ENCODE measurements at places on chromosomes 6 and 20. TPM values are rescaled to one million over a fixed set of nuclear protein-coding genes. Genes with fewer than 3 reads are reported as not detected.

COL12A1 gene
- 26.5 TPM for total RNA-seq

MUC21 gene
- total RNA-seq = 8.5 TPM

GSTA4 gene
- total RNA-seq = 49.1 TPM

DNA sequence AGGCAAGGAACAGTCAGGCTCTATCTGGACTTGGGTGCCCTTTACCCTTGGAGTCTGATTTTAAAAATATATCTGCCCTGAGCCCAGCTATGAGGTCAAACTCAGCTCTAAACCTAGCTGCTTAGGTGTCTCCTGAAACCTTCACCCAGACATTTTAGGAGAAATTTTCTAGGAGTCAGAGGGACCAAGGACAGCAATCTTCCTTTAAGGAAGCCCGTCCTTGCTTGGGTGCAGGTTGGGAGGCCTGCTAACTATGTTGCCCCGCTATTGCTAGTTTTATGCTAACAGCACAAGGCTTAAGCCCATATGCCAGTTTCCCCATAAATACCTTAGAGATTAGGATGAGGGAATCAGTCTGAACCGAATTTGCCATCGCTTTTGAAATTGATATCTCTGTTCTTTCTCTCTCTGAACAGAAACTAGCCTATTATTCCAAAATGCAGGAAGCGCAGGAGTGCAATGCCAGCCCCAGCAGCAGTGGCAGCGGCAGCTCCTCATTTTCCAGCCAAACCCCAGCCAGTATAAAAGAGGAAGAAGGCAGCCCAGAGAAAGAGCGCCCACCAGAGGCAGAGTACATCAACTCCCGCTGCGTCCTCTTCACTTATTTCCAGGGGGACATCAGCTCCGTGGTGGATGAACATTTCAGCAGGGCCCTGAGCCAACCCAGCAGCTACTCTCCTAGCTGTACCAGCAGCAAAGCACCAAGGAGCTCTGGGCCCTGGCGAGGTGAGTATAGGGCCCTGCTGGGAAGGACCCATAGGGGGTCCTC lies 2.6 kb downstream of the VGLL2 start:
- peaks cover 17% of the 10 kb centered on the region for H3K4me1 ChIP-seq
- no peak overlapping the region for H3K4me3 ChIP-seq
- no peaks in the 10 kb centered on the region for H3K36me3 ChIP-seq
- H3K27ac ChIP-seq = no peak overlapping the region

GRCh38 chr6:36800223-36801076 lies 38.8 kb downstream of the CPNE5 start:
- DNase-seq = no peak
- H3K27me3 ChIP-seq = no peaks in the 10 kb centered on the region
- H3K27ac ChIP-seq = no peak overlapping the region
- no peaks in the 10 kb centered on the region for H3K4me1 ChIP-seq

- H3K27ac ChIP-seq = no peak overlapping the region
- DNase-seq = no peak
These were observed 496.0 kb upstream of the ADGRB3 start for GRCh38 chr6:68139130-68139529.

GRCh38 chr6:6125495-6125894 lies 118.8 kb upstream of the NRN1 start:
- H3K27me3 ChIP-seq = no peaks in the 10 kb centered on the region
- no peaks in the 10 kb centered on the region for H3K36me3 ChIP-seq
- H3K4me3 ChIP-seq = no peak overlapping the region
- H3K4me1 ChIP-seq = no peaks in the 10 kb centered on the region
- no peak for DNase-seq

DNA sequence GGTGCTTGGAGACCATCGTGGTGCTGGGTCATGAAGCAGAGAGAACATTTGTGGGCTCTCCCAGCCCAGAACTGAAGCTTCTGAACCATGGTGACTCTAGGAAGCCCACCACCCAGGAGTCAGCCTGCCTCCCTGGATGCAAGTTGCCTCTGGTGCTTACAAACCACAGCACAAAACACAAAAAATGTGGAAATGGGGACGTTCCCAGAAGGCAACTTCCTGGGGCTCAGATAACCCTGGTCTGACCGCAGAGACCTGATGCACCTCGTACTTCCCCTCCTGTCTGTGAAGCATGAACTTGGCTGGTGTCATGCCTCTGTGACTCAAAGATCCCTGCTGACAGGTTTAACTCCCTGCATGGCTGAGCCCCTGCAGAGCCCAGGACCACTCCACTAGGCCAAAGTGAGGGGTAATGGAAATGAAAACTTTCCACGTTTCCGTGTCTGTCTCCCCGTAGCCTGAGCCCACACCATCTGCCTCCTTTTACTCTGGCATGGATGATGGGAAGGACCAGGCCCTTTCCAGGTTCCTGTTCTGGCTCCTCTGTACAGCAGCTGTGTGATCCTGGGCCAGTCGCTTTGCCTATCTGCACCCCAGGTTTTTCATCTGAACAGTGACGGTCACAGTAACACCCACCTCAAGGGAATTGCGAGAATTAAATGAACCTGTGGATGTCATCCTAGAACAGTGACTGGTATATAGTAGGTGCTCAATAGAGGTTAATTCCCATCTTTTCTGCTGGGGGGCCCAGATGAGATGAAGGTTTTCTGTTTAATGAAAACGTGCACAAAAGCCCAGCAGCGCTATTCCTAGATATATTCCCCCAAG lies 57.7 kb downstream of the PPP1R16B start:
- H3K4me3 ChIP-seq = no peak overlapping the region
- no peak overlapping the region for H3K27ac ChIP-seq
- H3K36me3 ChIP-seq = no peaks in the 10 kb centered on the region
- H3K27me3 ChIP-seq = no peaks in the 10 kb centered on the region

DNA sequence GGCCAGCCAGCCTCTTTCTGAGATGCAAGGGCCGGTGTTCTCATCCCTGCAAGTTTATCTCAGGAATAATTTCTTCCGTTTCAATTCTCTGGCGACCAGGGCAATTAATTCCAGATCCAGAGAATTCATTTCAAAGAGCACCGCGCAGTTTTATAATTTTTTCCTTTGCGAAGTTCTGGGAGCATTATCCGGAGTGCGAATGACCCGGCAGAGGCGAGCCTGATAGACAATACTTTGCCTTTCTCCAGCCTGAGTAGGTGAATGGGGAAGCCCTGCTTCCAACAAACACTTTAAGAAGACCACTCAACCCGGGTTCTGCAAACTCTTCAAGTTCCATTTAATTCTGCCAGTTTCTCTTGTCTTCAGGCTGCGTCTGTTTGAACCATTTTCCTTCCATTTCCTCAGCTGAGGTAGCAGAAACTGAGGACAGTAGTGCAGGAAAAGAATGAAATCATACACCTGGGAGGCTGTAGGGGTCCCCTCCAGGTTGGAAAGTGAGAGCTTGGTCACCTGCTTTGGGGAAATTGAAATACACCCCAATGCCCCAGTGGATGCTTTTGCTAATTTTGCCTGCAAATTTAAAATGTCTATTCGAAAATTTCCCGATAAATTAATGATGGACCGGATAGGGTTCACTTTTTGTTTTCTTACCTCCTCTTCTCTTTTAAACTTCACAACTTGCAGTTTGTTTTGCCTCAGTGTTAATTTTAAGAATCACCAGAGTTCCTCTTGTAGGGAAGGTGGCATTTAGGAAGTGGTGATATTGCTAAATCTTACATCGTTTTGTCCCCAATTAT lies 1.1 kb downstream of the VGLL2 start:
- H3K4me1 ChIP-seq = peaks cover 20% of the 10 kb centered on the region
- peaks cover 99% of the 10 kb centered on the region for H3K27me3 ChIP-seq
- no peak for DNase-seq
- no peak overlapping the region for H3K4me3 ChIP-seq

- no peak overlapping the region for H3K27ac ChIP-seq
- no peaks in the 10 kb centered on the region for H3K4me1 ChIP-seq
- peaks cover 5% of the 10 kb centered on the region for H3K27me3 ChIP-seq
- DNase-seq = no peak
- no peak overlapping the region for H3K4me3 ChIP-seq
- H3K36me3 ChIP-seq = no peaks in the 10 kb centered on the region
These were observed 9.4 kb downstream of the COL19A1 start for GRCh38 chr6:69875715-69876114.

GRCh38 chr20:37643400-37643799 lies 50.4 kb upstream of the CTNNBL1 start:
- H3K36me3 ChIP-seq = no peaks in the 10 kb centered on the region
- no peak for DNase-seq
- peaks cover 41% of the 10 kb centered on the region for H3K27me3 ChIP-seq
- H3K27ac ChIP-seq = no peak overlapping the region

- no peak overlapping the region for H3K4me3 ChIP-seq
- peaks cover 14% of the 10 kb centered on the region for H3K4me1 ChIP-seq
- H3K27me3 ChIP-seq = no peaks in the 10 kb centered on the region
- DNase-seq = no peak
- no peaks in the 10 kb centered on the region for H3K36me3 ChIP-seq
These were observed 43.3 kb downstream of the TGM2 start for GRCh38 chr20:38121741-38122140.

DNA sequence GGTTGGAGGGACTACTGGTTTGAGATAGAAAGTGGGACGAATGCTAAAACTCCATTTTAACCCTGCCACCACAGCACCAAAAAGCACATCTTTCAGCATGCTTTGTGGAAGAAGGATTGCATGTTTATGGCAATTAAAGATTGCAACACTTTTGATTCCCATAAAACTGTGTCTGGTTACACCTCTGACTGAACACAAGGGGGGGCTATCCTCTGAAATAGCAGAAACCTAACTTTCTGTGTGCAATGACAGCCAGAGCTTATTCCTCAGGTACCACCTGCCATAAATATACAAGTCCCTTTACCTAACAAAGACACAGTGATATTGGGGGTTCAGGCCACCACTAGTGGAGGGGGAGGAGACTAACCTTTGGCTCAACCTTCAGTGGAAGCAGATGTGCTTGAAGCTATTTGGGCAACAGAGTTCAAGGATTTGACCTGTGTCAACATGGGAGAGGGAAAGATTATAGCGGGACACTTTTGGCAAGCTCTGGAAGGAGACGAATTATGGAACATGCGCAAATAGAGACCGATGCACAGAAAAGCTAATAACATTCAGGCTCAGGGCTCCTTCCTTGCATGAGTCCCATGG lies 9.6 kb upstream of the PLG start:
- H3K27ac ChIP-seq = no peak overlapping the region
- H3K36me3 ChIP-seq = no peaks in the 10 kb centered on the region
- H3K4me3 ChIP-seq = no peak overlapping the region
- H3K27me3 ChIP-seq = no peaks in the 10 kb centered on the region
- no peaks in the 10 kb centered on the region for H3K4me1 ChIP-seq

DNA sequence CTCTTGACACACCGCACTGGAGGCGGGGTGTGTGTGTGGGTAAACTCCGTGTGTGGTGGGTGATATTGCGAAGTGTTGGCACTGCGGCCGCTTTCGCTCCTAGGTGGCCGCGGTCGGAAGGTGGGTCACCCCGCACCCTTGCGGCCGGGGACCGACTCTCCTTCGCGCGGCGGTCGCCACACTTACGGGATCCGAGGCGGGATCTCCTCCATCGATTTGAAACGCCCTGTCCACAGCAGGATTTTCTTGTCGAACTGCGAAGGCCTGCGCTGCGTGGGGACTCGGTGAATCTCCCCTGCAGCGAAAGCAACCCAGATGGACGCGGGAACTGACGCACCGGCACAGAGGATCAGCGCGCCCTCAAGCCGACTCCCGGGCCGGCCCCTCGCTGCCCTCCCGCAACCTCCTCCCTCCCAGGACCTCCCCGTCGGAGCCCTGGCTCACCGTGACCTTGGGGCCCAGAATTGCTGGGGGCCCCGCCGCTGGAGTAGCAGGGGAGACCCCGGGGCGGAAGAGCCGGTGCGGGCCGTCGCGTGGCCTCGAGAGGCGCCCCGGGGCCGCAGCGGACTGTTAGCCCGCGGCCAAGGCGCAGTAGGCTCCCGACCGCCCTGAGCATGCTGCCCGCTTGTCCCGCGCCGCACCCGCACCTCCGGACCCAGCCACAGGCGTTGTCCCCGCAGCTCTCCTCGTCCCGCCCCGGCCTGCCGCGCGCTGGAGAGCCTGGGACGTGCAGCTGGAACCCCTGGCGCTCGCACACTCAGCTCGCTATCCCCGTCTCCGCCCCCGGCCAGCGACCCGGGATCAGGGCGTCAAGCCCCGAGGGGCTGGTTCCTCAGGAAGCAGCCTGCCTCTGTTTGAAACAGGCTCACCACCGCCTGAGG lies at the start of gene FAM162B:
FAM162B (minus strand) TSS at position 759 of the 881 bp plus-strand sequence; CDS start at position 616, 143 bp downstream.
- peaks cover 61% of the 10 kb centered on the region for H3K27me3 ChIP-seq
- H3K4me3 ChIP-seq = peak within 1 kb of the TSS; percentile 48
- H3K4me1 ChIP-seq = no peaks in the 10 kb centered on the region
- H3K27ac ChIP-seq = peak within 1 kb of the TSS; percentile 33
- peak; percentile 79 for DNase-seq
- H3K36me3 ChIP-seq = no peaks in the 10 kb centered on the region

GRCh38 chr20:39137299-39137698 lies 175.2 kb downstream of the DHX35 start:
- no peak overlapping the region for H3K27ac ChIP-seq
- H3K36me3 ChIP-seq = no peaks in the 10 kb centered on the region
- H3K4me1 ChIP-seq = no peaks in the 10 kb centered on the region
- no peaks in the 10 kb centered on the region for H3K27me3 ChIP-seq
- DNase-seq = no peak
- no peak overlapping the region for H3K4me3 ChIP-seq

GRCh38 chr6:102485480-102485879 lies 1092.0 kb downstream of the GRIK2 start:
- H3K36me3 ChIP-seq = no peaks in the 10 kb centered on the region
- DNase-seq = no peak
- no peaks in the 10 kb centered on the region for H3K27me3 ChIP-seq
- H3K4me3 ChIP-seq = no peak overlapping the region
- H3K27ac ChIP-seq = no peak overlapping the region

DNA sequence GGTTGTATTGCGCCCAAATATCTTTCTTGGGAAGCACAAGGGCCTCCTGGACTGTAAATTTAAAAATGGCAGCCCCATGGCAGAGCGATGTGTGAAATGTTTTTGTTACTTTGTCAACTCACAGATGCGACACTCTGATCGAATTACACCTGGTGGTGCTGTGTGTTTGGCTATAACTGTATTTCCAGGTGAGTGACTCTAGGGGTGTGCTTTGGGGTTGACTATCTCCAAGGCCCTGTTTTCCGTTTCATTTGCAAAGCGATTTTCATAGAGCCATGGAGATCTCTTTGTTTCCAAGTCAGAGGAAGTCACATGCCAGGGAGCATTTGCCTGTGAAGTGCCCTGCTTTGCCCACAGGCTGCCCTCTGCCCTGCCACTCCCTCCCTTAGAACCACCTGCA lies 93.5 kb downstream of the CDC5L start:
- H3K36me3 ChIP-seq = no peaks in the 10 kb centered on the region
- peaks cover 15% of the 10 kb centered on the region for H3K27me3 ChIP-seq
- no peak overlapping the region for H3K27ac ChIP-seq
- H3K4me1 ChIP-seq = no peaks in the 10 kb centered on the region
- no peak overlapping the region for H3K4me3 ChIP-seq

Measured in left lung (tissue), 14 donors.